ENCODE measurements at places on chromosomes 7 and 10.

- DNase-seq, result no peak
These were observed 972.5 kb downstream of the LRMDA start for GRCh38 chr10:76403912-76404311.

DNA sequence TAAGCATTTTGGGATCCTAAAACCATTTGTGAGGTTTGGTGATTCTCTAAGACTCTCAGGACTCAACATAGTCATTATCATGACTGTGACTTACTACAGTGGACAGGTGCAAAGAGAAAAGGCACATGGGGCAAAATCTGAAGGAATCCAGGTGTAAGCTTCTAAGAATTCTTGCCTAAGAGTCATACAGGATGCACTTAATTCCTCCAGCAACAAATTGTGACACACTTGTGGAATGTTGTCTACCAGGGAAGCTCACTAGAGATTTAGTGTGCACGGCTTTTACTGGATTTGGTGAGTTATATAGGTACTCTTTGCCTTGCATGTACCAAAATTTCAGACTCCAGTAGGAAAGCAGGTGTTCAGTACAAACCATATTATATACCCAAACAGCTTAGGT is 47.9 kb downstream of the WAC start:
- no peak for DNase-seq

- no peak for DNase-seq
These were observed 36.9 kb upstream of the PTF1A start for GRCh38 chr10:23155169-23155568.

DNA sequence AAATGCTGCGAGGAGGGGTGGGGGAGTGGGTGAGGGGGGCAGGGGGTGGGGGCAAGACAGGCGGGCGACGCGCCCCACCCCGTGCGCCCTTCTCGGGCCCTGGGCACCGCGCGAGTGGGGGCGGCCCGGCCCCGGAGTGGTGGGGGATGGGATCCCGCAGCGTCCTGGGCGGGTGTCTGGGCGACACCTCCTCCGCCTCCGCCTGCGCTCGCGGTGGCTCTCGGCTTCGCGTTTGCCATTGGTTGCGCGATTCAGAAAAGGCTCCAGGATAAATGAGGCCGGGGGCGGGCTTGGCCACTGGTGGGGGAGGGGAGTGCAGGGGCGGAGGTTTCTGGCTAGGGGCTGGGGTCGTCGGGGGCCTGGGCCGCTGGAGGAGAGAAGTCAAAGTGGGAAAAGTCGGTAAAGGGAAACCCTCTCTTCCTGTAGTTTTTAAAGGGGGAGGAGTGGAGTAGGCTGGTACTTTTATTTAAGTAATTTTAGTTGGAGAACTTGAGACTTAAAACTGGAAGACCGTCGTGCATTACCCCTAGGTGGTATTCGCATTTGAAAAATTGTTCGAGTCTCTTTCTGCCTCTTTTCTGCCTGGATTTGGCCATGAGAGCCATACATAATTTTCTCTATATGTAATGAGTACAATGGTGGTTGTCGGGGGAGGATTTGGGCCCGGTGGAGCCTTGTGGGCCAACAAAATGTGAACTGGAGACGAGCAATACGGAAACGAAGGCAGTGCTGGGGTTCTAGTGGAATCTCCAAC is 992 bp upstream of the IGF2BP3 start:
- DNase-seq, result no peak

DNA sequence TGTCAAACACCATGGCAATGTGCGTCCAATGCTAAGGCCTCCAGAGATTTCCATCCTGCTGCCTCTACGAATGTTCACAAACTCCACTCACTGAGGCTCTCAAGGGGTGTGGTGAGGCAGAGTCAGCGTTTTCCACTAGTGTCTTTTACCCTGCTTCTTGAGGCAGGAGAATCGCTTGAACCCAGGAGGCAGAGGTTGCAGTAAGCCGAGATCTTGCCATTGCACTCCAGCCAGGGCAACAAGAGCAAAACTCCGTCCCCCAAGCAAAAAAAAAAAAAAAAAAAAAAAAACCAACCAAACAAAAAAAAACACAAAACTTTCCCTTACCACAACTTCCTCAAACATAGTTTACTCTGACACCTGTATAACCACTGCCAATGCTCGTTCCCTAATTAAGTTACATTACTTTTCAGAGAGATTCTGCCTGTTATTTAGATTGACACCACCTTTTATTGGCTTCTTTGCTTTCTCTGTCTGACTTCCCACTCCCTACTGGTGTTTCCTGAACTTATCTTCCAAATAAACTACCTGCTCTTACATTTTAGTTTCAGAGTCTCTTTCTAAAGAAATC is 102.1 kb upstream of the ZNF746 start:
- no peak for DNase-seq

- no peak for DNase-seq
These were observed 5.7 kb downstream of the GRID2IP start for GRCh38 chr7:6545398-6546126.

Measured in activated naive CD4-positive, alpha-beta T cell (primary cell).